ENCODE measurements at places on chromosomes 5 and 9. TPM values are rescaled to one million over a fixed set of nuclear protein-coding genes. Genes with fewer than 3 reads are reported as not detected.

The IFNA13 gene
- not detected for total RNA-seq

The CBY3 gene
- total RNA-seq = not detected

The ARHGAP26 gene
- 19.4 TPM for total RNA-seq

The COL23A1 gene
- total RNA-seq = 0.08 TPM

The ZNF484 gene
- 9.5 TPM for total RNA-seq

All from smooth muscle cell of the coronary artery (primary cell).